ENCODE measurements at places on chromosomes 1 and 21. TPM values are rescaled to one million over a fixed set of nuclear protein-coding genes. Genes with fewer than 3 reads are reported as not detected.

Gene SERINC2
- 96.0 TPM for polyA plus RNA-seq

Gene SV2A
- 0.36 TPM for polyA plus RNA-seq

Gene USH2A
- 0.01 TPM for polyA plus RNA-seq

Gene CRNN
- polyA plus RNA-seq: not detected

Gene TFAP2E
- not detected for polyA plus RNA-seq

Gene RAB42
- 2.4 TPM for polyA plus RNA-seq

Gene KRTAP12-4
- polyA plus RNA-seq: not detected

Gene TBX19
- polyA plus RNA-seq: 1.1 TPM

Gene LCE2B
- not detected for polyA plus RNA-seq

Gene DISP1
- 3.1 TPM for polyA plus RNA-seq
